ENCODE measurements at places on chromosomes 5 and 9. TPM values are rescaled to one million over a fixed set of nuclear protein-coding genes. Genes with fewer than 3 reads are reported as not detected.
A peak's percentile ranks its signal among the peaks of the same experiment; 100 is the strongest.

DNA sequence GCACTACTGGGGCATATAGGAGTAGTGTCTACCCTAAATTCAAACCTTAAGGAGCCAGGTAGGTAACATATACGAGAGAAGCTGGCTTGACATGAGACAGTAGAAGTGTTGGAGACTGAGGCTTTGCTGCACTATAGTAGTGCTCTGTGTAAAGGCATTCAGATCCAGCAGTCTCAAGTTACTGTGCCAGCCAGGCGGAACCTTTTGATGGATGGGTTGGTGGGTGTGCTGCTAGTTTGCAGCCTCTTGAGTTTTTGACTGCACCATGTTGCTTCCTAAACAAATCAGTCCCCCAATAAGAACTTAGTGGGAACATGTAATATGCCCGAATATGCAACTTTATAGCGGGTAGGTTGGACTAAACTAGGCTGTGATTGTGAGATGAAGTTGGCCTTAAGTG lies 1.5 kb downstream of the CLTA start:
- H3K4me1 ChIP-seq = peaks cover 41% of the 10 kb centered on the region
- H3K27ac ChIP-seq = peak overlapping the region; percentile 86
- DNase-seq = no peak

DNA sequence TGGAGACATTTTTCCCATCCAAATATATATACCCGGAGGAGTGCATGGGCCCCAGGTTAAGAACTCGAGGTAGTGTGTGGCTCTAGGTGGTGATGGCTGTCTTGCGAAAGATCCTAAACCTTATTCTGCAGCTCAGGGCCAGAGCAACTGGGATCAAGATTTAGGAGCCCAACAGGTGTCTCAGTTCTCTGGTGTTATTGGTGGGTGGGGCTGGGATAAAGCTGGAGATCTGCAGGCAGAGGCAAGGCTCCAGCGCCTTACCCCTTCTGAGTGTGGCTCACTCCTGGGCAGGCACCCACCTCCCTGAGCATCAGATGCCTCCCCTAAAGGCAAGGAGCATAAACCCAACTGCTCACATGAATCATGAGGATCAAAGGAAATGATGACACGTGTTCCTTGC lies 11.2 kb downstream of the UBE2QL1 start:
- peaks cover 28% of the 10 kb centered on the region for H3K27me3 ChIP-seq
- H3K4me1 ChIP-seq = no peaks in the 10 kb centered on the region
- no peaks in the 10 kb centered on the region for H3K36me3 ChIP-seq
- no peak for DNase-seq
- H3K27ac ChIP-seq = no peak overlapping the region

DNA sequence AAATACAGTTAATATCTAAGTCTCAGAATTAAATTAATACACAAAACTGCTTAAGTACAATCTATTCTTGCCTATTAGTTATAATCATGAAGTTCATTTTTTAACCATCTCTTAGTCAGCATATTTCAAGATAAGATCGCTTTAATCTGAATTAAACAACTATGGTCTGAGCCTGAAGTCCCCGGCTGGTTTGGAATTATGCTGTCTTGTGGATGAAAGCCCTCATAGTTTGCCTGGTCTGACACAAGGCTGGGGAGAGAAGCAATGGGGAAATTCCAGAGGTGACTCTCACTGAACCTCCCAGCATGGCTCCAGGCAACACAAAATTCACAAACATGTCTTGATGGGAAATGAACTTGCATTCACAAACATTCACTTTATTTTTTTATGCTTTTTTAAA lies 28.0 kb upstream of the GRAMD2B start:
- H3K4me1 ChIP-seq = no peaks in the 10 kb centered on the region
- H3K27me3 ChIP-seq = no peaks in the 10 kb centered on the region

DNA sequence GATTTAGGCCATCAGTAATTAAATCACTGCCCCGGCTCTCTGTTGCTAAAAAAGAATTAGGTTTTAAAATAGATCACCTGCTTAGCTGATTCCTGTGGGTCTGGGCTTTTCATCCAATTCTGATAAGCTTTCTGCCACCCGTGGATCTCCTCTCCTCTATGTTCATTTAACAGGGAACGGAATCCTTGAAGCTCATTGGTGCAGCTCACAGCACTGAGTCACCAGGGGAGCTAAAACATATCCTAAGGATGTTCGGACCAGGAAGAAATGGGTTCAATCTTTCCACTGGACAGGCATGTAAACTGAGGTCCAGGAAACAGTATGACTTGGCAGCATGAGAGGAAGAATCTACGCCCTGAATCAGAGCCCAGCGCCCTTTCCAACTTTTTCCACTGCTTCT lies 267.1 kb upstream of the GRIA1 start:
- no peak overlapping the region for H3K27ac ChIP-seq
- H3K36me3 ChIP-seq = no peaks in the 10 kb centered on the region
- H3K4me1 ChIP-seq = no peaks in the 10 kb centered on the region
- H3K4me3 ChIP-seq = no peak overlapping the region
- DNase-seq = no peak

GRCh38 chr5:102961671-102962070 lies 158.3 kb downstream of the GIN1 start:
- H3K27me3 ChIP-seq = no peaks in the 10 kb centered on the region
- H3K4me1 ChIP-seq = peaks cover 2% of the 10 kb centered on the region
- H3K4me3 ChIP-seq = no peak overlapping the region

GRCh38 chr5:180423598-180423997 lies 70.5 kb upstream of the GFPT2 start:
- peaks cover 4% of the 10 kb centered on the region for H3K27me3 ChIP-seq
- H3K27ac ChIP-seq = no peak overlapping the region
- DNase-seq = no peak
- no peaks in the 10 kb centered on the region for H3K4me1 ChIP-seq
- H3K4me3 ChIP-seq = no peak overlapping the region
- no peaks in the 10 kb centered on the region for H3K36me3 ChIP-seq

GHR gene
- not detected for total RNA-seq

Measured in activated naive CD8-positive, alpha-beta T cell treated with anti-CD3 and anti-CD28 coated beads for 36 hours (primary cell).